Urinary bladder (tissue), 4 donors: ENCODE measurements at places on chromosomes 3 and 15. TPM values are rescaled to one million over a fixed set of nuclear protein-coding genes. Genes with fewer than 3 reads are reported as not detected.

WDR73 gene
- polyA plus RNA-seq = 18.5 TPM

CRTC3 gene
- polyA plus RNA-seq = 41.9 TPM

AGBL1 gene
- polyA plus RNA-seq = not detected

NOX5 gene
- polyA plus RNA-seq = 0.19 TPM

ADAMTSL3 gene
- polyA plus RNA-seq = 14.4 TPM

SEC61A1 gene
- 99.7 TPM for polyA plus RNA-seq

MYO1E gene
- 20.2 TPM for polyA plus RNA-seq

EPHA3 gene
- 13.6 TPM for polyA plus RNA-seq

MUC13 gene
- not detected for polyA plus RNA-seq

SLC22A14 gene
- 0.09 TPM for polyA plus RNA-seq

MORC1 gene
- polyA plus RNA-seq = 0.46 TPM

IMP3 gene
- 62.5 TPM for polyA plus RNA-seq

CD200 gene
- polyA plus RNA-seq = 36.2 TPM
